ENCODE measurements at places on chromosomes 5 and 9. TPM values are rescaled to one million over a fixed set of nuclear protein-coding genes. Genes with fewer than 3 reads are reported as not detected.

LTC4S gene
- 1.1 TPM for total RNA-seq

IFNK gene
- total RNA-seq = not detected

CCDC152 gene
- total RNA-seq = 0.56 TPM

SHROOM1 gene
- 4.2 TPM for total RNA-seq

IL33 gene
- total RNA-seq = 138 TPM

TLX3 gene
- not detected for total RNA-seq

TPPP gene
- 0.19 TPM for total RNA-seq

NRARP gene
- 23.3 TPM for total RNA-seq

SLC46A2 gene
- total RNA-seq = not detected

FBP1 gene
- total RNA-seq = 0.38 TPM

GAS1 gene
- 1.2 TPM for total RNA-seq

CCIN gene
- 4.4 TPM for total RNA-seq

GARNL3 gene
- 2.7 TPM for total RNA-seq

SLC6A18 gene
- total RNA-seq = not detected

ZNF454 gene
- 1.2 TPM for total RNA-seq

HAVCR1 gene
- total RNA-seq = not detected

HCN1 gene
- not detected for total RNA-seq

ADAMTS19 gene
- total RNA-seq = not detected

UNC5A gene
- 0.36 TPM for total RNA-seq

GOLM1 gene
- total RNA-seq = 73.6 TPM

MAMDC2 gene
- 10.2 TPM for total RNA-seq

KCTD16 gene
- total RNA-seq = 0.27 TPM

IL5 gene
- total RNA-seq = not detected

IRGM gene
- not detected for total RNA-seq

ZNF484 gene
- total RNA-seq = 13.0 TPM

HTR1A gene
- not detected for total RNA-seq

EGFLAM gene
- total RNA-seq = 2.2 TPM

BARHL1 gene
- not detected for total RNA-seq

FOXD1 gene
- 0.09 TPM for total RNA-seq

RNF183 gene
- total RNA-seq = not detected

LCNL1 gene
- total RNA-seq = 0.19 TPM

PTGES2 gene
- total RNA-seq = 116 TPM

KCNV2 gene
- not detected for total RNA-seq

HMMR gene
- total RNA-seq = 36.1 TPM

DOCK2 gene
- total RNA-seq = 0.75 TPM

LRRC26 gene
- not detected for total RNA-seq

TLR4 gene
- total RNA-seq = 43.6 TPM

SHOC1 gene
- under 0.01 TPM for total RNA-seq

MORN5 gene
- not detected for total RNA-seq

PLCXD3 gene
- under 0.01 TPM for total RNA-seq

TOR2A gene
- total RNA-seq = 4.8 TPM
